ENCODE measurements at places on chromosomes 2 and 18.
A peak's percentile ranks its signal among the peaks of the same experiment; 100 is the strongest.

DNA sequence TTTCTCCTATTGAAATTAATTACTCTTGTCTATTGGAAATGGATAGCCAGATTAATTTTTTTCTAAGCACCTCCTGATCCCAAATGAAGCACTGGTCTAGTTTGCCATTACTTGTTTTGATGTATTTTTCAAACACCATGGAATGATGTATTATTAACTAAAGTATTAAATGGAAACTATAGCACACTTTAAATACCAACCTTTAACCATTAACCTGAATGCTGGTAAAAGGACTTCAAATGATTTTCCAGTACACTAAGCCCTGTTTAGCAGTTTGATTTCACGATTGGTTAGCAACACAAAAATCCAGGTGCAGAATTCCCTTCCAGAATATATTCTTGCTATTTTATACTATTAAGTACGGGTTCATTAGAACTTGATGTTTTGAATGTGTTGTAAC lies 37.3 kb downstream of the COL4A3 start:
- no peak for DNase-seq

DNA sequence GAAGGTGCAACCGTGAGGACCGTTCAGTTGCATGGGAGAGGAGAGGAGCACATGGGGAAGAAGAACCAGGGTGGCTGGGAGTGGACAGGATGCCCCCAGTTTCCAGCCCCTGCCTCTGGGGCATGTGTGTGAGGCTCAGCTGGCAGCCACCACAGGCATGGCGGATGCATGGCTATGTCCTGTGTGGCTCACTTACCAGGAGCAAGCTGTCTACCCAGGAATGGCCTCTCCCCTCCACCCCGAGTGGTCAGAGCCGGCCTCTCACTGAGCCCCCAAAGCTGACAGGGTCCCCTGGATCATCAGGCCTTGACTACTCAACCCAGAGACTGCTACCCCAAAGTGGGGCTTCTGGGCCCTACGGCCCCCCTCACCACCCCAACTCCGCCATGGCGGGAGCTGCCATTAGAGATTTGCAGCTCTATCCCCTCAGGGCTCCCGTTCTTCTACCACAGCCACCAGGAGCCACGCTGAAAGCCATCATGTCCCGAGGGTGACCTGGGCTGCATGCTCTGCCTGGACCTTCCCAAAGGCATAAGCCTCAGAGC lies 65.3 kb downstream of the RHOB start:
- DNase-seq: no peak

DNA sequence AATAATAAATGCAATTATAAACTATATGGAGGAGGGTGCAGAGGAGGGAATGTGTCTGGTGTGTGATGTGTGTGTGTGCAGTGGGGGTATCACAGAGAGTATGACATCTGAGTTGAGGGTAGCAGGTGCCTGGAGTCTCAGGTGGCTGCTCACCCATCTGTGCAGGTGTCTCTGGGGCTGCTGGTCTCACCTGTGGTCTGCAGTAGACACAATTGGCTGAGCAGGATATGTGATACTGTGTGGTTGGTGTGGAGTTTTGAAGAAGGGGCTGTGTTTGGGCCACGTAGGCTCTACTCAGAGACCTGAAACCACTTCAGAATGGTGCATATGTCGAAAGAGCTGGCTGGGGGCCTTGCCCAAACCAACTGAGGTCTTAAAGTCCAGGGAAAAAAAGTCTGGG lies 17.0 kb downstream of the FABP1 start:
- no peak for DNase-seq

DNA sequence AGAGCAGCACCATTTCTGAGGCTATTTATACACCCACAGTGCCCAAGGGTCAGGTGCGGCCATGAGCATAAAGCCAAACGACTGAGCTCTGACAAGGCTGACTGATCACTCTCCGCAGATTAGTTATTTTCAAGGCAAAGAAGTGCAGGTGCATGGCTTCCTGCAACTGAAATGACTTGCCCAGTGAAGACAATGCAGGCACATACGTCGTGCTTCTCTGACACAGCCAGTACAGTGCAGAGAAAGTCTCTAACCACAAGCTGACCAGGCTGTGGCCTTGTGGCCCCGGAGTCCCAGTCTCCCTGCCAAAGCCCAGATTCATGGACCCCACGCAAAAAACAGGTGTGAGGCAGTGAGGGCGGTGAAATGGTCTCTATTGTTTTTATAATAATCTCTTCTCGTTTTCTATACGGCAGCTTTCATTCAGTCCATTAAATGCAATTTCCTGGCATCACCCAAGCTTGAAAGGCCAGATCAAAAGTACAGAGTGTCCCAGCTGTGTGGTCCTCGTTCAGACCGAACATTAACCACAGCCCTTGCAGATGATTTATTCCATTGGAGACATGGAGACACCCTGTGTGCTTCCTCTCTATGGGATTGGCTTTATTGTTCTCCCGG lies 447.0 kb upstream of the ID2 start:
- DNase-seq: peak; percentile 87

GRCh38 chr2:42053791-42054701 lies 6.2 kb downstream of the PKDCC start:
- no peak for DNase-seq

- DNase-seq: no peak
Observed at GRCh38 chr2:168632709-168633121, 169.7 kb upstream of the NOSTRIN start.

GRCh38 chr18:9362869-9363268 lies 28.3 kb downstream of the TWSG1 start:
- no peak for DNase-seq

DNA sequence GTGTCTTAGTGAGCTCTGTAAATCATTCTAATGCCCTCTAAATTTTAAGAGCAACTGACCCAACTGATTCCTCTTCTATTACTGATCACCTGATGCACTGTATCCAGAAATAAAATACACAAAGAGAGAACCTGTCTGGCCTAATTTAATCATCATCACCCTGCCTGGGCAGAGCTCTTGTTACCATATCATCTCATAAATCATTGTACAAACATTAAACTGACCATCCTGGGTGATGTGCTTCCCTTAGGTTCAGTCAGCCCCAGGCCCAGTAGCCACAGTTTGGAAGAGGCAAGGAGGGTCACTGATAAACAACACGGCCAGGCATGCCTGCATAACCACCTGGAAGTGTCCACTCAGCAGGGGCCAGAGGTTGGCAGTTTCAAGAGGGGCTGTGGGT lies 22.7 kb upstream of the ACMSD start:
- no peak for DNase-seq

DNA sequence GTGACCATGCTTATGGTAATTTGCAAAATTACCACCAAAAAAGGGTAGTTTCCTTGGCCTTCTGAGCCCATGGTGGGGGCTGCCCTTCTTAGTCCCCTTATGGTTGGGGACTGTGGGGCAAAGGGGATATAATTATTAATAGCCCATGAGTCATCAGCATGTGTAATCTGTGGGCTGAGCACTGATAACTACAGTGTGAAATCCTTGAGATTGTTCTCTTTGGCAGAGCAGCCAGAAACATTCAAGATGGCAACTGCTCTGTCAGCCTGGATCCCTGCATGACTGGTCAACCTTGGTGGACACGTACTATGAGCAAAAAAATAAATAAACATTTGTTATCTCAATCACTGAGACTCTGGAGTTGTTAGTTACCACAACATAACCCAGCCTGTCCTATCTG lies 61.3 kb downstream of the MGAT4A start:
- DNase-seq: no peak

- no peak for DNase-seq
Observed at GRCh38 chr2:232432598-232433184, 23.3 kb upstream of the ALPI start.

GRCh38 chr2:48471048-48471474 lies 58.9 kb upstream of the STON1 start:
- peak; percentile 37 for DNase-seq

- no peak for DNase-seq
Observed at GRCh38 chr2:127348426-127349000, 39.3 kb downstream of the MAP3K2 start.

- DNase-seq: no peak
Observed at GRCh38 chr18:63164396-63164795, 155.2 kb downstream of the BCL2 start.

DNA sequence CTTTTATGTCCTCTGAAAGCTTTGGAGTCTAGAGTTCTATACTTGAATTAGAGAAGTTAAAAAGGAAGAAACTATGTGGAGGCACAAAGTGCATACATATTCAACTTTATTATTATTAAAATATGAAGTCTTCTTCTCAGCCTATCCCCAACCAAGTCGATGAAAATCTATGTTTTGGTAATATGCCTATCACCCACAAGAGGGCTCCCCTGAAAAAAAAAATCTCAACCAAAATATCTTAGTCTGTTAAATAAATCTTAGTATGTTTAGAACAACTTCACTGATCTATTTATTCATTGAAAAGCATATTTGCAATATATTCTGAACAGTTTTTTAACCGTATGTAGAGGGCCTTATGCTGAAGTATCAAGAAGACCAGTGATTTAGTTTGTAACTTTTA lies 804.5 kb downstream of the TDRD15 start:
- no peak for DNase-seq

DNA sequence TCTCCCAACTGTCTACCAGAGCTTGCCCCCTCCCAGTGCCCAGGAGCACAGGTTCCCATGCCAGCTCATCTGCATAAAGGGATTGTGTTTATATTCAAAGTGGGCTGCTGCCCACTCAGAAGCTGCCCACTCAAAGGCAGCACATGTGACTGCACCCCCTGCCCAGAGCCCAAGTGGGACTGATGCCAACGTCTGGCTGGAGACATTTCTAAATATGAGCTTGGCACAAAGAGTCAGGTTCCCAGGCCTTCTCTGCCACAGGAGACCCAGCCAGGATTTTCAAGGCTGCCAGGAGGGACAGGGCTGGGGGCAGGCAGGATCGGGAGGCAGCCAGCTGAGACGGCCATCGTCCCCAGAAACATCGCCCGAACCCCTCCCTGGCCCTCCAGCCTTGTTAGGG lies 67.1 kb downstream of the ZBTB7C start:
- peak; percentile 92 for DNase-seq

Data from NCI-H69 (cell line).